ENCODE measurements at places on chromosomes 6 and 20.
A peak's percentile ranks its signal among the peaks of the same experiment; 100 is the strongest.

DNA sequence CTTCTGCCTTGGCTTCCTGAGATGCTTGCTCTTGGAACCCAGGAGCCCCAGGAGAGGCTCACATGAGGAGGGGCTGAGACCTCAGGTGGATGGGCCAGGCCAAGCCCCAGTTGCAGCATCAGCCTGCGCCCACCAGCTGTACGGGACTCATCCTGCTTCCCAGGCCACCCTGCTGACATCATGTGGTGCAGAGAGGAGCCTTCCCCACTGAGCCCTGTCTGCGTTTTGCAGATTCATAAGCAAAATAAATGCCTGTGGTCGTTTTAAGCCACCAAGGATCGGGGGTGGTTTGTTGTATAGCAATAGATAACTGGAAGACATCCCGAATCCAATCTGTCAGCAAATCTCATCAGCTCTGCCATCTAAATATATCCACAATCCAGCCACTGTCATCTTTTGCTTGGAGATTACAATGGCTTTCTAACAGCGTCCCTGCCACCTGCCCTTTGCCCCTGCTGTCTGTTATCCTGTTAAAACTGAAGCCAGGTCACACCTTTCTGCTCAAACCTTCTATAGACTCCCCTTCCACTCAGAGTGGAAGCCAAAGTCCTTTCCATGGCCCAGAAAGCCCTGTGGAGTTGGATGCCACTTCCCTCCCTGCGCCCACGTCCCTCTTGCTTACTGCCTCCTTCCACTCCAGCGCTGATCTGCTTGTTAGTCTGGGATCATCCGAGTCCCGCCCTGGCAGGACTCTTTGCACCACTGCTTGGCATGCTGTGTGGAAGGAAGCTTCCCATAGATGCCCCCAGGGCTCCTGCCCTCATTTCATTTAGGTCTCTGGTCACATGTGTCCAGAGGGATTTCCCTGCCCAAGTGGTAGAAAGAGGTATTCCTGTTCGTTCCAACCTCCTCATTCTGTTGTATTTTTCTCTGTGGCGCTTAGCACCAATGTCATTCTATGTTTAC, 24.0 kb upstream of the MLN start:
- no peak for DNase-seq

GRCh38 chr6:12483712-12484111, 193.6 kb downstream of the EDN1 start:
- no peak for DNase-seq

- no peak for DNase-seq
Measured at GRCh38 chr20:46056027-46056833, 27.2 kb downstream of the SLC12A5 start.

GRCh38 chr20:39751557-39752137, 789.5 kb downstream of the DHX35 start:
- no peak for DNase-seq

- DNase-seq: no peak
Measured at GRCh38 chr20:4369798-4370124, 351.9 kb upstream of the PRND start.

DNA sequence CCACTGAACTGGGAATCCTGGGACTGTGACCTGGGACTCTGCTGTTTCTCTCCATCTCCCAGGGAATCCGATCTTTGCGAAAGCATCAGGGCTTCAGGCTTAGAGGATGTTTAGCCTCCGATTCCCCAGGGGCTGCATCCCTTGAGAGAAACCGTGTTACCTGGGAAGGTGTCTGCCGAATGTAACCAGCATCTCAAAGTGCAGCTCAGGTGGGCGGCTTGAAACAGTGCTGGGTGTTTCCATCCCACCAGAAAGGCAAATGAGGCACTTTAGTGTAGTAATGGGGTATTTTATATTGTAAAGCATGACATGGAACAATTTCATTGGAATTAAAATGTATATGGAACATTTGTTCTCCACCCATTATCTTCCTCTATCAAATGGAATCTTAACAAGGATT, 15.2 kb downstream of the CDH4 start:
- DNase-seq: no peak

GRCh38 chr6:143652841-143653331, 24.9 kb upstream of the PHACTR2 start:
- no peak for DNase-seq

- DNase-seq: no peak
Measured at GRCh38 chr6:90442366-90442765, 144.5 kb downstream of the MAP3K7 start.

DNA sequence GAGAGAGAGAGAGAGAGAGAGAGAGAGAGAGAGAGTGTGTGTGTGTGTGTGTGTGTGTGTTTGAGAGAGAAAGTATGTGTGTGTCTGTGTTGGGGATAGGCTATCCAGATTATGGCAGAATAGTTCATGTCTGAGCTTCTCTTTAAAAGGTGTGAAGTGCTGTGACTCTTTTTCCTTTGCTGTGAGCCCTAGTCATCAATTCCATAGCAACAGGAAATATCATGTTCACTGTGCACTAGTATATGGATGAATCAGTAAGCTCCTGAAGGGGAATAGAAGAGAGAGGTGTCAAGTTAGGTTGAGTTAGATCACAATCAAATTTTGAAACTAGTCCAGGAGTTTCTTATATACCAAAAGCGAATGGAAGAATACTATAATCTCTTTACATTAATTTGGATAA, 318.7 kb downstream of the RFPL4B start:
- no peak for DNase-seq

DNA sequence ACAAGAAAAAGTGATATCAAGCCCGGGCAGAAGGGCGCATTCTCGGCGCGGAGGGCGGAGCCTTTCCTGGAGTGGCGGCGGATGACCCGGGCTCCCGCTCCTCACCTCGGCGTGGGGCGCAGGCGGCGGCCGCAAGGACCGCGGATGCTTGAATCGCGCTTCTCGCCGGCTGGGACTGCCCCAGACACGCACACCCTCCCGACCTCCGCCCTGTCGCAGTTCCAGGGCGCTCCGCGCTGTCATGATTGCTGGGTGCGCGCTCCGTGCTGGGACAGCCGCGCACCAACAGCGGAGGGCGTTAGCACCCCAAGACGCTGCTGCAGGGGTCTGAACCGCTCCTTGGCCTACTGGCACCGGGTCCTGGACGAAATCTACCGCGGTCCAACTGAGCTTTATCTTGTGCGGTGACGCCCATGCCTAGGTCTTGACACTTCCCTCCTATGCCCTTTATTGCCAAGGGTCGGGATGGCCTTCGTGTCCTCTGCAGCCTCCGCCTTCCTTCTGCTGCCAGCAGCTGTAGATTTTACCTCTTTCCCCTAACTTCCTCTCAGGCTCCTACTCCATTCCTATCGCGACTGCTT, 43.3 kb downstream of the IRAK1BP1 start:
- peak; percentile 11 for DNase-seq

GRCh38 chr20:10067321-10067720, 32.5 kb downstream of the ANKEF1 start:
- DNase-seq: no peak

DNA sequence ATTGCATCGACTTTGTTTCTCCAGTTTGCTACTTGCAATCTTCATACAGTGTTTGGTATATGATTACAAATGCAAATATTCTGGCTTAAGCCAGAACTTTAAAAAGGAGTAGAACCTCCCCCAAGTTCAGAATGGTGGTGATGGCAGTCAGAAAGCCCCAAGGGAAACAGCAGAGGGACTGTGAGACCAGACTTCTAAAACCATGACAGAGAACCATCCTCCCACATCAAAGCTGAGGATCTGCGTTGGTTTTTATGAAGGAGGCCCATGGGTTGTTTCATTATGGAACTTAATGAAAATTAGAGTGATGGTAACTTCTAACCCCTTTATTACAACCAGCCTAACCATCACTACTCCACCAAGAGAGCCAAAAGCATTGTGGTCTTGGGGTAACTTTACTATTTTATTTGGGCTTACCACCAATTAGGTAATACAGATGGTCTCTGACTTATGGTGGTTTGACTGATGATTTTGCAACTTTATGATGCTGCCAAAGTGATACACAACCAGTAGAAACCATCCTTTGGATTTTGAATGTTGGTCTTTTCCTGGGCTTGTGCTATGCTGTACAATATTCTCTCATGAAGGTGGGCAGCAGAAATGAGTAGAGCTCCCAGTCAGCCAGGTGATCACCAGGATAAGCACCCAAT, 10.9 kb upstream of the MRS2 start:
- no peak for DNase-seq

DNA sequence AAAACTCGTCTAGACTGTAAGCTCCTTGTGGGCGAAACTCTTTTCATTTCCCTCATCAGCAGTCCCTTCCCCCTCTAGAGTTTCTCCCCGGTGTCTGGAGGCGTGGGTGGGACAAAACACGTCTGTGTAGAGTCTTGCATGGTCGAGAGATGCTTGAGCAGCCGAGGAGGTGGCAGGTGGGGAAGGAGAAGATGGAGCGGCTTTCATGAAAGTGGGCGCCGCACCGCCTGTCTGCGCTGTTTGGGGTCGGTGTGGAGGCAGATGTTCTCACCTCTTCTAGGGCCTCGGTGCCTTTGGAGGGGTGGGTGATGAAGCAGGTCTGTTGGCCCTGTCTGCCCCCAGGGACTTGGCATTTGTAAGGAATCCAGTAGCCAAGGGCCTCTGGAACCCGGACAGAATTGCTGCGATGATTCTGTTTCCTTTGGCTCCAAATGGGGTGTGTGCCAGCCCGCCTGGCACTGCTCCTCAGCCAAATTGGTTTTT, 1.2 kb downstream of the BRPF3 start:
- DNase-seq: no peak

Measured in stimulated activated CD4-positive, alpha-beta T cell treated with anti-CD3 and anti-CD28 coated beads, Interleukin-4, amount 100 ng/mL, for 48 hours (primary cell).